ENCODE measurements at places on chromosomes 5 and 9.

DNA sequence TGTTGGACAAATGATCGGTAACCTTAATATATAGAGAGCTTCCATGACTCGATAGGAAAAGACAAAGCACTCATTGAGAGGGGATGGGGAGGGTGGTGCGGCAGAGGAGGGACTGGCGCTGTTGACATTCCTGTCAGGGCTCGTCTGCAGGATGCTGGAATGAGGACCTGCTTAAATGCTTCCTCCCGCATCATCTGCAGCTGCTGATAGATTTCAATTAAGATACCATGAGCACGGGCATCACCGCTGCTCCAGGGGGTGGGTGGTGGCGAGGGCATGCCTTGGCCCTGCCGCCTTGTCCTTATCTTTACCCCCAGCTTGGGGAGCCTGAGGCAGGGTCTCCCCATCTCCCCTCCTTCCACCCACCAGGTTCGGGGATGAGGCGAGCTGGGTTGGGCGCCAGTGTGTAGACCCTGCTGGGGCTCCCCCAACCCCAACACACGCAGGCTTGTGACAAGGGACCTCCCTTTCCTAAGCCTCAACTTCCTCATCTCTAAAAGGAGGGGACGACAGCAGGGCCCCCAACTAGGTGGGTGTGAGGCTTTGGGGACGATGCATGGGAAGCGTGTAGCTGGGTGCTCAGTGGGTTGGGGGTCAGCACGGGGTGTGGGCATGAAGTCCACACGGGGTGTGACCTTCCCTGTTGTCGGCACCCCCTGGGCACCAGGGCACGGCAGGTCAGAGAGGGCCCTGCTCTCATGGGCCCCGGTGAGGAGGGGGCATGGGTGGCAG lies 11.7 kb upstream of the QRFP start:
- DNase-seq = no peak

GRCh38 chr9:115686069-115686468 lies 467.5 kb upstream of the PAPPA start:
- no peak for DNase-seq

DNA sequence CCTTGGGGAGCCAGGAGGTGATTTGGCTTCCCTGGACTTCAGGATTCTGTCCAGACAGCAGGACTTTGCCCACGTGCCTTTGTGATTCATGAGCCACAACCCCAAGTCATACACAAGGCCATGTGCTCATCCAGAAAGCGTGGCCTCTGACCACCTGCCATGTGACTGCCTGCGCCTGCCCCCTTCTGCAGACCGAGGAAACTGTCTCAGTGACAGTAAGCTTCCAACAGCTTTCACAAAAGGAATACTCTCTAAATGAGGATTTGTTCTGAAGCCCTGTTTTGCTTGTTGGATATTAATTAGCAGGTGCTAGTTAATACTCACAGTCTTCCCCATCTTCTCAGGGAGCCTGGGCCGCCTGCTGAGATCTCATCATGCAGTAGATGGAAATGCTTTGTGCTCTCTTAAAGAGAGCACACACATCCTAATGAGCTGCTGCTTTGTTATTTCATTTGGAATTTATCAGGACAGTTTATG lies 36.9 kb upstream of the ANGPTL2 start:
- no peak for DNase-seq

DNA sequence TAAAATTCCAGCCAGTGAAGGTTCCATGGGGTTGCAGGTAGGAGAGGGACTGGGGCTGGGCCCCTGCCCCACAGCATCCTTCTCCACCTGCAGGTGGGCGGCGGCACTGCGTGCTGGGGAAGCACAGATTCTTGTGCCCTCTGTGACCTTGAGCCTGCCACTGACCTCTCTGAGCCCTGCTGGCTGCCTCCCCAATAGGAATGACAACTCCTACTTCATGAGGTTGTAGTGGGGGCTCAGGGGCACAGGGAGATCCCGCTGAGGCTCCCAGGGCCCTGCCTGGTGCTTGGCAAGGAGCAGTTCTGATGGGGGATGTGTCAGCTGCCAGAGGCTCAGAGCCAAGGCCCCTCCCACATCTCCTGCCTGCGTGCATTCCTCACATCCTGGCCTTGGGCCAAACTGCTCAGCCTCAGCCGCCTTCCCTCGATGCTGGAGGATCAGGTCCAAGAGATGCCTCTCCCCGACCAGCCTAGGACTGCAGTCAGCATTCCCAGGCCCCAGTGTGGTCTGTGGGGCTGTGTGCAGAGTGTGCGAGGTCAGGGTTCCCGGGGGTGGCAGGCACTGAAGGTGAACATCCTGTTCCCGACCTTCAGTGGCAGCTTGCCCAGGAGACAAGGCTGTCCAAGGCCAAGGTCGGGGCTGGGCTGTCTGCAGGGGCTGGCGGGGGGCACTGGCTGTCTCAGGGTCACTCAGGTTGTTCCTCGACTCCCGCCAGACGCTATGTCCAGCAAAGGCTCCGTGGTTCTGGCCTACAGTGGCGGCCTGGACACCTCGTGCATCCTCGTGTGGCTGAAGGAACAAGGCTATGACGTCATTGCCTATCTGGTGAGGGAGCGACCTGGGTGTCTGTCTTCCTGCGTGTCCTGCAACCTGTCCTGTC lies 7.0 kb downstream of the ASS1 start:
- DNase-seq = no peak

DNA sequence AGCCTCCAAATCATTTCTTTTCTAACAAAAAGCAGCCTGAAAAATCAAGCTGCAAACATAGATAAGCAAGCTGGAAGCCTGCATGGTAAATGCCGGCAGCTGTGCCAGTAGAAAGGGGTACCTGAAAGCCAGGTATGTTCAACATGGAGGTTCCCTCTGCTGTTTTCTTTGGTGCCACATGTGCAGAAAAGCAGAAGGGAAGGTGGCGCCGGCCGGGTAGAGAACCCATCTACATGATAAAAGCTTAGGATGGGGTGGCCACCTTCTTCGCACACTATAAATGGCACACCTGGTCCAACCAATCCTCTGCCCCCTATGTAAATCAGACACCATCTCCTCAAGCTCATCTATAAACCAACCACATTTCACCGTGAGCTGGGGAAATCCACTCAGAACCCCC lies 268.9 kb upstream of the IRX2 start:
- DNase-seq = no peak
